A172 (cell line): ENCODE measurements at places on chromosomes 1 and 21. TPM values are rescaled to one million over a fixed set of nuclear protein-coding genes. Genes with fewer than 3 reads are reported as not detected.

- DNase-seq: no peak
These were observed 57.7 kb upstream of the MPC2 start for GRCh38 chr1:167994560-167994959.

DNA sequence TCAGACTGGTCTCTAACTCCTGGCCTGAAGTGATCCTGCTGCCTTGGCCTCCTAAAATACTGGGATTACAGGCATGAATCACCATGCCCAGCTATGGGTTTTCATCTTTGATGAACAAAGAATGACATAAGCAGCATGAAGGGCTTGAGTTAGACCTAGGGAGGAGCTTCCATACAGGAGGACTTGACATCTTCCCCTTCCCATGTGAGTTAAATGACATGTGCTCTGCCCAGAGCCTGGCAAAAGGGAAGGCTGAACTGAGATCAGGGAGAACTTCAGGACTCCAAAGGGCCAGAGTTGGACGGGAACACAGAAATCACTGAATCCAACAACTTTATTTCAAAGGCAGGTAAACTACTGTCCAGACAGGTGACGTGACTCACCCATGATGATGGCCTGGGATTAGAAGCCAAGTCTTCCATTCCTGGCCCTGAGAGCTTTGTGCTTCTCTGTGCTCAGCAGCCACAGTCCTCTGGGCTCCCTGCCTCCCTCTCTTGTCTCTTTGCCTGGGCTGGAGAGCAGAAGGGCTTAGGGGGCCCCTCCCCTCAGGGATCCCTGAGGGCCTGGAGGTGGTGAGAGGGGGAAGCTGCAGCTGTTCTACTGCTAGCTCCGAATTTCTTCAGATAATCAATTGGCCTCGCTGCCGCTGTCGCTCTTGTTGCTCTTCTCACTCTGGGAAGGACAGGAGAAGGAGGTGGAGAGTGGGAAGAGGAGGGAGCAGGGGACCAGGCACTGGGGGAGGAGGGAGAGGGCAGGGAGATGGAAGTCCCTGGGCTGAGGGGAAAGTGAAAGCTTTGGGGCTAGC lies 7.6 kb downstream of the NHLH1 start:
- no peak for DNase-seq

RAB3B gene
- 7.4 and 9.0 TPM in 2 replicates for total RNA-seq

SLC35F3 gene
- total RNA-seq: not detected in 2 replicates

DNA sequence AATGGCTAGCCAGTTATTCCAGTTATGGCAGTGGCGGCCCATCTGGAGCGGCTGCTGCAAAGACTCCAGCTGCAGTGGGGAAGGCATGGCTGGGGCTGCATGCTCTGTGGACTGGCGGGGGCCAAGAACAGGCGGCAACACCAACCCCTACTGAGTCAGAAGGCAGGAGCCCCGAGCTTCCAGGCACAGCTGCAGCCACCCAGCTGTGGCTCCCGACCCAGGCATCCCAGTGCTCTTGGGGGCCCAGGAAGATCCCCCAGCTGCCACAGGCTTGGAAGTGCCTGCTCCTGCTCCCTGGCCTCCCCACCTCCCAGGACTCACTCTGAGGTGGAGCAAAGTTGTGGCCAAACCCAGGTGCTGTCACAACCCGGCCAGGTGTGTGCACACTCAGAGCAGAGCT lies 317.0 kb upstream of the RRP15 start:
- DNase-seq: no peak

- DNase-seq: no peak
These were observed 103.2 kb upstream of the SLC44A3 start for GRCh38 chr1:94716965-94717364.

DNA sequence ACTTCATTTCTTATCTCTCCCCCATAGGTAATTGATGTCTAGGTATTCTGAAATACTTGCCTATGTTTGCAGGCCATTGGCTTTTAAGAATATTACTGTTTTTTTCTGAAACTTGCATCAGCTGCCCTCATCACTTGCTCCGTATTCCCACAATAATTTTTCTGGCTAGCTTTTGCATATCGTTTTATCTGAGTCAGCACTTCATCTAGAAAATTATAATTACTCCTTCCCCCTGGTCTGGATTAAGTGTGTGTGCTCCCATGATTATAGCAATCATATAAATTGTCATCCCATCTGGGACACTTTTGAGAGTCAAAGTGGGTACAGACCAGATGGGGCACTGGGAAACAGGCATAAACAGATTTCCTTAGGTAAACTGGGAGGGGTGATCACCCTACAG lies 583.2 kb upstream of the B3GALT2 start:
- DNase-seq: no peak

DNA sequence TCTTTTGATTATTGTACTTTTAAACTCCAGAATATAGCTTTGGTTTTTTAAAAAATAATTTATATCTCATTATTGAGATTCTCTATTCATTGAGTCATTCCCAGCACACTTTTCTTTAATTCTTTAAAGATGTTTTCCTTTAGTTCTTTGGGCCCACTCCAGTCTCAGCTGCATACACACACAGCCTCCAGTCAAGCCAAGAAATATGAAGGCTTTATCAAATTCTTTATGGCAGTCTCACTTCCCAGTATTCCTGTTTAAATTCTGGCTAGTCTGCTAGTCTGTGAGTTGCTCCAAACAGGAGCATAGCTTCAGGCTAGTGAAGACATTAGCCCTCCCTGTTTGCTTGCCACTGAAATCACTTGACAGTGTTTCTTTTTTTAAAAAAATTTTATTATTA lies 61.2 kb downstream of the CRP start:
- no peak for DNase-seq

DNA sequence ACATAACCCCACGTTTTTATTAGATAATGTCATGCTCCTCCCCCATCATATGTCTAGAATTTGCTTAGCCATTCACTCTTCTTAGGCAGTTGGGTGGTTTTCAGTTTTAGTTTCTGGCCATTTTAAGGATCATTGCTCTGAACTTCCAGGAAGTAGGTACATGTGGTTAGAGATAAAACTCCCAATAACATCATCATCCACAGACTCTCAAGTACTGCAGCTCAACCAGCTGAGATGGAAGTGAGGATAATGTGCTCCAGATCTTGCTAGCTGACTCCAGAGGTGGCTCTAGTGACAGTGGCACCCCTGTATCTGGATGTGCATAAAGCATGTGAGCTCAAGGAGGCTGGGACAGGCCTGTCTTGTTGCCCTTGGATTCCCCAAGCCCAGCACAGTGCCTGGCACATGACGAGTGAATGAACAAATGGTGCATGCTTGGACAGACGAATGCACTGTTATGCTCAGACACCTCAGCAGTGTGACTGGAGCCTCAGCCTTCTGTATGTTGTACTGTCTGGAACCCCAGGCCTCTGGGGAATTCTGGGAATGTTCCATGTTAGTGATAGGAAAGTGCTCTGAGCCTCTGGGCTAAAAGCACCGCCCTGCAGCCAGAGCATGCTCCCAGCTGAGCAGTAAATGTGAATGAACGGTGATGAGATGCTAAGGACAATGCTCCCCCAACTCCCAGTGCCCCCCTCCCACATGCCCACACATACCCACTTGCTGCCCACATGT lies 16.4 kb upstream of the KCNN3 start:
- DNase-seq: no peak

SPOCD1 gene
- total RNA-seq: 5.7 and 6.9 TPM in 2 replicates

DNA sequence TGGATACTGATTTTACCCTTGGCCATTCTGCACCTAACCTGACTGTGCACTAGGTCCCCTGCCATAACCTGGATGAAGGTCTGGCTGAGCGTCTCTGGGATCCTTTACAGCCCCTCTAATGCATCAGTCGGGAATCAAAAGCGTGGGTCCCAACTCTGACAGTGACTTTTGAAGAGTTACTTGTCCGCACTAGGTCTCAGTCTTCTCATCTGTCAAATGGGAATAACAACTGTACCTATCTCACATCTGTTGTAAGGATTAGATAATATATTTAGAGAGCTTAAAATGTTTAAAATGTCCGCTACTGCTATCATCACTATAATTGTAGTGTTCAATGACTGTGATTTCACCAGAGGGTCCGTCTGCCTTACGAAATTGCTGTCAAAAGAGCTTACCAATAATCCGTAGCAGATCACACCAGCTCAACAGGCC lies 746 bp downstream of the TADA1 start:
- DNase-seq: no peak

DNA sequence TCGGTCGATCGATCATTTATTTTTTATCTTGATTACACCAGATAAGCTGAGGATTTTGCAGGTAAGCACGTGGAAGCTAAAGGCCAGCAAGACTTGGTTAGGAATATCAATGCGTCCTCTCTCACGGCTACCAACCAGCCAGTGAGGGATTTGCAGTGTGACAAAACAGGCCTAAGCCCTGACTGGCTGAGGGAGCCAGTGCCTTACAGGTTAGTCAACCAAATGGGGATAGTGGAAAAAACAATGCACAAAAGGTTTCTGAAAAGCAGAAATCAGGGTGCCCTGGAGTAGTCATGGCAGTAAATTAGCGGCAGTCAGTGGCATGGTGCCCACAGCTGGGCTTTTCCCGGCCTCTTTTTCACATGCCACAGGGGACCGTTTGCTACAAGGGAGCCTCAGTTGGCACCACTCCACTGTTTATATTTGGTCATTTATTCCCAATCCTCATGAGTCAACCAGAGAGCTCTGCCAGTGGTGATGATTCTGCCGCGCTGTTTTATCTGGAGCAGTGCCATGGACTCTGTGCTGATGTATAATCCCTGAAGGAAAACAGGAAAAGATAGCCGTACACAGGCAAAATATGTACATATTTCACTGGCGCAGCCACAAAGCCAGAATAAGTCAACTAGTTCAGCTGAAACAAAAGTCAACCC lies 167.6 kb downstream of the RHOU start:
- peak; percentile 100 for DNase-seq

DNA sequence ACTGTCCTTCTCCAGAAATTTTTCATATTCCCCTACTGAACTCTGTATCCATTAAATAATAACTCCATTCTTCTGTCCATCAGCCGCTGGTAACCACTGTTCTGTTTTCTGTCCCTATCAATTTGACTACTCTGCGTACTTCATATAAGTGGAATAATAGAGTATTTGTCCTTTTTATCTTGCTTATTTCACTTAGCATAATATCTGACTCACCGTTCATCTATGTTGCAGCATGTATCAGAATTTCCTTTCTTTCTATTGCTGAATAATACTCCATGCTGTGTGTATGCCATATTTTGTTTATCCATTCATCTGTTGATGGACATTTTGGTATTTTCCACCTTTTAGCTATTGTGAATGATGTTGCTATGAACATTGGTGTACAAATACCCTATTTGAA lies 71.9 kb downstream of the CEP350 start:
- no peak for DNase-seq
